ENCODE measurements at places on chromosomes 6 and 20. TPM values are rescaled to one million over a fixed set of nuclear protein-coding genes. Genes with fewer than 3 reads are reported as not detected.
A peak's percentile ranks its signal among the peaks of the same experiment; 100 is the strongest.

The CLPSL2 gene
- total RNA-seq = not detected

The SRSF12 gene
- total RNA-seq = 21.9 TPM

DNA sequence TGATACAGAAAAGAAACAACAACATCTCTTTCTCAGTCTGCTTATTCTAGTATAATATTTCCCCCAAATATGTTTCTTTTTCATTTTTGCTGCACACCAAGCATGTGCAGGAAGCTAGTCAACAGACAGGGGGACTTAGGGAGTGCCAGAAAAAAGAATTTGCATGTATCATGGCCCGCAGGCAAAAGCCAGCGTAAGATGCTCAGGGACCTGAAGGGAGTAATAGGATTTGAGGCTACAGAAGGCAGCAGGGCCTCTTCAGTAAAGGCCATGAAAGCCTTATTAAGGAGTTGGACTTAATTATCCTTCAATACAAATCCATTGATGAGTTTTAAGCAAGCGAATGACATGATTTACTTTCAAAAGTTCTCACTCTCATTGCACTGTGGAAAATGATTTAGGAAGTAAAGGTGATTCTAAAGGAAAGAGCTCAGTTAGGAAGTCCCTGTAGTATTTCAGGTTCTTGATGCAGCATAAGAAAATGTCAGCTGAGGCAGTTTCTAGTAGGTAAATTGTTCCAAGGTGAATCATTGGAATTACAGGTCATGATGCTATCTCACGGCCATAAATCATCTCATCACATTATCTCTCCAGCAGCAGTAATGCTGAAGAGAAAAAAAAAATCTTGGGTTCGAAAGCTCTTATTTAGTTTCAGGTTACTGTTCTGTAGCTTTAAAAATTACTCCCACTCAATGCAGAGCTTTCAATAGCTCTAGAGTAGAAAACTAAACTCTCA lies 94.8 kb downstream of the PTCHD4 start:
- H3K27ac ChIP-seq = no peak overlapping the region
- H3K4me1 ChIP-seq = no peaks in the 10 kb centered on the region
- no peaks in the 10 kb centered on the region for H3K36me3 ChIP-seq
- no peaks in the 10 kb centered on the region for H3K27me3 ChIP-seq
- H3K4me3 ChIP-seq = no peak overlapping the region
- no peak for DNase-seq

DNA sequence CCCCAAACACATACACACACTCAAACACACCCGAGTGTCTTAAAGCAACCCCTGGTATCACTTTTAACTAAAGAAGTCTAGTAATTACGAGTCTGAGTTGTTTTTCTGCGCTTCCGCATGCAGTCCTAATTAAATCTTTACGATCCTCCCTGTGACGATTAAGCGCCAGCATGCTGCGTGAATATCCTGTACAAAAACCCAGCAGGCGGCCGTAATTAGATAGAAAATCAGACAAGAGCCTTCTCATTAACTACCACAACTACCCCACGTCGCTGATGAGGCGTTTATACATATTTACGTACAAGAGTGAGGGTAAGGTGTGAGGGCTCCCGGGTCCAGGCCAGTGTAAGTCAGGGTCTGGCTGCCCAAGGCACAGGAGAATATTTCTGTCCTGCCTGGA lies 8.1 kb downstream of the TFAP2B start:
- H3K4me3 ChIP-seq = peak overlapping the region; percentile 96
- DNase-seq = no peak
- H3K27me3 ChIP-seq = peaks cover 99% of the 10 kb centered on the region
- H3K36me3 ChIP-seq = peaks cover 41% of the 10 kb centered on the region
- H3K27ac ChIP-seq = peak overlapping the region; percentile 21

The NKX2-2 gene
- total RNA-seq = not detected

The LY6G6D gene
- total RNA-seq = not detected

- no peak for DNase-seq
- H3K36me3 ChIP-seq = no peaks in the 10 kb centered on the region
- H3K4me1 ChIP-seq = peaks cover 8% of the 10 kb centered on the region
- no peak overlapping the region for H3K27ac ChIP-seq
- H3K4me3 ChIP-seq = no peak overlapping the region
Observed at GRCh38 chr20:47136782-47137181, 219.7 kb downstream of the ZMYND8 start.

The SCAND1 gene
- total RNA-seq = 82.1 TPM

The LGSN gene
- not detected for total RNA-seq

The PNPLA1 gene
- total RNA-seq = not detected

DNA sequence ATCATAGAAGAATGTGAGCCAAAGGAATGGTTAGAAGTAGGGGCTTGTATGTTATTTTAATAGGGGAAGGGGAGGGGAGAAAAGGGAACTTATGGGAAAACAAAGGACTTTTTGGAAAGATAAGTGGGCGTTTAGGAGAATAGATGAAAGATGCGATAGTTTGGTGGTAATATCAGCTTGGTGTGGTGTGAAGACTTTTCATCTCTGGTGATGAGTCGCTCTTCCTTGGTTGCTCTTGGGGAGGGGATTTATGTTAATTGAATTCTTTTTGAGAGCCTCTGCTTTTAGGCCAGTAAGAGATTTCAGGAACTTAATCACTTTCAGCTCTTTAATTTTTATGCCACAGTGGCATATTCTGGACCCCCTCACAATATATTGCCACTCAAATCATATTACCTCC lies 10.8 kb downstream of the HECA start:
- H3K36me3 ChIP-seq = no peaks in the 10 kb centered on the region
- peak overlapping the region; percentile 0 for H3K27ac ChIP-seq
- H3K27me3 ChIP-seq = no peaks in the 10 kb centered on the region
- no peak overlapping the region for H3K4me3 ChIP-seq
- no peak for DNase-seq
- peaks cover 34% of the 10 kb centered on the region for H3K4me1 ChIP-seq

The SLC17A1 gene
- total RNA-seq = not detected

- no peak for DNase-seq
- no peak overlapping the region for H3K27ac ChIP-seq
- H3K4me1 ChIP-seq = no peaks in the 10 kb centered on the region
- no peak overlapping the region for H3K4me3 ChIP-seq
- peaks cover 47% of the 10 kb centered on the region for H3K27me3 ChIP-seq
- no peaks in the 10 kb centered on the region for H3K36me3 ChIP-seq
Observed at GRCh38 chr20:59075934-59076508, 33.4 kb upstream of the PRELID3B start.

- H3K4me3 ChIP-seq = no peak overlapping the region
- H3K36me3 ChIP-seq = no peaks in the 10 kb centered on the region
- no peak for DNase-seq
- no peaks in the 10 kb centered on the region for H3K27me3 ChIP-seq
- peaks cover 23% of the 10 kb centered on the region for H3K4me1 ChIP-seq
- H3K27ac ChIP-seq = peak overlapping the region; percentile 19
Observed at GRCh38 chr6:106799031-106799894, 169.9 kb downstream of the QRSL1 start.

- H3K4me1 ChIP-seq = peaks cover 16% of the 10 kb centered on the region
- DNase-seq = no peak
- peaks cover 17% of the 10 kb centered on the region for H3K27me3 ChIP-seq
Observed at GRCh38 chr20:21433329-21433890, 36.1 kb upstream of the NKX2-4 start.

The CTAGE9 gene
- total RNA-seq = not detected

DNA sequence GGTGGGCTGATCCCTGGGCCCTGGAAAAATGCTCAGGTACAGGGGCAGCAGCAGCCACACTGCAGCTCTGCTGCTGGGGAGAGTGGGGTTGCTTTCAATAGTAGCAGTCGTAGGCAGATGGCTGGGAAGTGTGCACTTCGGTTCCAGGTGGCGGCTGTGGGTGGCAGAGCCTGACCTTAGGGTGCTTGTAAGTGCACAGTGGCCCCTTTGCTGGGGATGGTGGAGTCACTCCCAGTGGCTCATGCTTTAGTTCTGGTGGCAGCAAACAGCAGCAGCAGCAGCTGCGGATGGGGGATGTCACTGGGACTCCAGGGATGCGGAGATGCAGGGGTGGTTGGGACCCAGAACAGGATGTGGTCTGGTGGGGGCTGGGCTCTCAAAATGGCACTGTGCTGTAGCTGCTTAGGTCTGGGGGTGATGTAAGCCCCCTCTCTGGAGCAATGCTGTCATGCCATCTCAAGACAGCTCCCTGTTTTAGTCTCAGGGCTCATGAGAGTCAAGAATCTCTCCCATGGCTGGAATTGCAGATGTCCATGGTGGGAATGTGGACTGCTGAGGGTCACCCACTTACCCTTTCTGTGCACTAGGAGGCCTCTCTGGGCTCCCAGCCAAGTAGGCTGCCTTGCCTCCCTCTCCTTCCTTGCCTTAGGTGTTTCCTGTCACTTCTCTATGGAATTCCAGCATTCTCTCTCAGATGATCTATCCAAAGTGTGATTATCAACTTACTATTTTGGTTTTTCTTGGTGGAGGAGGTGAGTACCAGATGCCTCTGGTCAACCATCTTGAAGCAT lies 146.7 kb upstream of the SLC22A23 start:
- H3K27ac ChIP-seq = no peak overlapping the region
- no peak for DNase-seq
- no peaks in the 10 kb centered on the region for H3K4me1 ChIP-seq
- no peaks in the 10 kb centered on the region for H3K27me3 ChIP-seq

The HNF4A gene
- total RNA-seq = not detected

The DEFB119 gene
- total RNA-seq = not detected

- H3K27me3 ChIP-seq = peaks cover 13% of the 10 kb centered on the region
- H3K36me3 ChIP-seq = no peaks in the 10 kb centered on the region
- DNase-seq = no peak
- no peak overlapping the region for H3K4me3 ChIP-seq
- peaks cover 14% of the 10 kb centered on the region for H3K4me1 ChIP-seq
- no peak overlapping the region for H3K27ac ChIP-seq
Observed at GRCh38 chr20:1842281-1842680, 52.9 kb upstream of the SIRPA start.

GRCh38 chr6:126718600-126719327 lies 378.8 kb downstream of the CENPW start:
- no peak for DNase-seq
- H3K27ac ChIP-seq = no peak overlapping the region
- H3K27me3 ChIP-seq = no peaks in the 10 kb centered on the region
- no peaks in the 10 kb centered on the region for H3K36me3 ChIP-seq
- peaks cover 11% of the 10 kb centered on the region for H3K4me1 ChIP-seq

- H3K27me3 ChIP-seq = no peaks in the 10 kb centered on the region
- H3K27ac ChIP-seq = no peak overlapping the region
- H3K36me3 ChIP-seq = peaks cover 32% of the 10 kb centered on the region
- no peak overlapping the region for H3K4me3 ChIP-seq
- DNase-seq = no peak
- no peaks in the 10 kb centered on the region for H3K4me1 ChIP-seq
Observed at GRCh38 chr6:149405823-149406765, 6.0 kb downstream of the SUMO4 start.

DNA sequence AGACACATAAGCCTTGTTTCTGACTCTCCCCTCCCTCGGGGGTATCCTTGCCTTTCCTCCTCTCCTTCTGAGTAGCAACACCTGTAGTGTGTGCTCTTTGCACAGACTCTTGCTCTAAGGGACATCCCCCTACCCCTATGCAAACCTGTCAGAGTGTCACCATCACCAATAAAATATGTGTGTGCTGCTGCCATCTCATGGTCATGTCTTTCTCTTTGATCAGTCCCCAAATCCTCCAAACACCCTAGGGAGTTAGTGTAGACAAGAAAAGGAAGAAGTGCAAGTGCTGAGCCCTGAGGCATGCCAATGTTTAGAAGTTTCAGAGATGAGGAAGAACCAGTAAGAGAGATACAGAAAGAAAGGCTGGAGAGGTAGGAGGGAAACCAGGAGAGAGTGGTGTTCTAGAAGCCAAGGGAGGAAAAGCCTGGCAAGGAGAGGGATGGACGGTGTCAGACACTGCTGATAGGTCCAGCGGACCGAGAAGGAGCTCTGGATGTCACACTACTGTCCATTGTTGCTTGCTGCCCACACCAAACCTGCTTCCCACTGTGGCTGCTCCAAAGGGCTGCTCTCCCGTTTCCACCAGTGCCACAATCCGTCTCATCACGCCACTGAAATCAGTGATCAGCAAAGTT lies 16.4 kb downstream of the TRMT6 start:
- no peaks in the 10 kb centered on the region for H3K4me1 ChIP-seq
- H3K4me3 ChIP-seq = no peak overlapping the region
- peaks cover 26% of the 10 kb centered on the region for H3K27me3 ChIP-seq
- DNase-seq = no peak
- no peaks in the 10 kb centered on the region for H3K36me3 ChIP-seq

GRCh38 chr6:17666646-17667045 lies 40.1 kb downstream of the NUP153 start:
- no peaks in the 10 kb centered on the region for H3K4me1 ChIP-seq
- peaks cover 30% of the 10 kb centered on the region for H3K36me3 ChIP-seq
- H3K27ac ChIP-seq = no peak overlapping the region
- no peak overlapping the region for H3K4me3 ChIP-seq

DNA sequence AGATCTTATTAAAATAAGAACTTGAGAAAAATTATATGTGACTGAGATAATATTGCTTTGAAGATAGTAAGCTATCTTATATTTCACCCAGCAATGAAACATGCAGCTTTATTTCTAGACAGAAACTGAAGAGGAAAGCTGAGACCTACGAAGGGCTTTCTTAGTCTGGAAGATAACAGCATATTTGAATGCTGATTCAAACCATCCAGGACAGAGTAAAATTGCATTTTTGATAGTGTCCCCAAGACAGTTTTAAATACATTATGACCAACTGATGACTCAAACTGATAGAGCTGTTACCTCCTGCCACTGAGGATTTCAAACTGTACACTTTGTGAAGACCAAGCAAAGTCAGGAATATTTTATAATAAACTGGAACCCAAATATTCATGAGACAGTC lies 409.6 kb downstream of the GRIK2 start:
- no peak overlapping the region for H3K27ac ChIP-seq
- no peaks in the 10 kb centered on the region for H3K36me3 ChIP-seq
- no peak for DNase-seq
- H3K4me1 ChIP-seq = no peaks in the 10 kb centered on the region

The OTOR gene
- total RNA-seq = not detected

- no peak overlapping the region for H3K4me3 ChIP-seq
- DNase-seq = no peak
- no peaks in the 10 kb centered on the region for H3K27me3 ChIP-seq
- no peak overlapping the region for H3K27ac ChIP-seq
- H3K36me3 ChIP-seq = no peaks in the 10 kb centered on the region
Observed at GRCh38 chr6:63426844-63427243, 107.1 kb upstream of the LGSN start.

GRCh38 chr6:106628658-106629102 lies 618 bp downstream of the RTN4IP1 start:
- H3K36me3 ChIP-seq = no peaks in the 10 kb centered on the region
- H3K4me1 ChIP-seq = peaks cover 23% of the 10 kb centered on the region
- DNase-seq = no peak
- H3K27ac ChIP-seq = peak overlapping the region; percentile 95

DNA sequence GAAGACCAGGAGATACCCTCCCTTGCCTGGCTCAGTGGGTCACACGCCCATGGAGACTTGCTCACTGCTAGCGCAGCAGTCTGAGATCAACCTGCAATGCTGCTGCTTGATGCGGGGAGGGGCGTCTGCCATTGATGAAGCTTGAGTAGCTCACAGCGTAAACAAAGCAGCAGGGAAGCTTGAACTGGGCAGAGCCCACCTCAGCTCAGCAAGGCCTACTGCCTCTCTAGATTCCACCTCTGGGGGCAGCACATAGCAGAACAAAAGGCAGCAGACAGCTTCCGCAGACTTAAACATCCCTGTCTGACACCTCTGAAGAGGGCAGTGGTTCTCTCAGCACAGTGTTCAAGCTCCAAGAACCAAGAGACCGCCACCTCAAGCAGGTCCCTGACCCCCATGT lies 271.3 kb downstream of the ESR1 start:
- no peak overlapping the region for H3K4me3 ChIP-seq
- H3K36me3 ChIP-seq = peaks cover 5% of the 10 kb centered on the region
- DNase-seq = no peak
- H3K27ac ChIP-seq = no peak overlapping the region
- no peaks in the 10 kb centered on the region for H3K4me1 ChIP-seq

GRCh38 chr6:14121936-14122344 lies 4.4 kb downstream of the CD83 start:
- peaks cover 3% of the 10 kb centered on the region for H3K36me3 ChIP-seq
- no peak overlapping the region for H3K4me3 ChIP-seq
- H3K27ac ChIP-seq = no peak overlapping the region
- H3K4me1 ChIP-seq = peaks cover 10% of the 10 kb centered on the region
- no peak for DNase-seq
- H3K27me3 ChIP-seq = peaks cover 9% of the 10 kb centered on the region

Data from neural crest cell (in vitro differentiated cells).